RPMI7951 (cell line): ENCODE measurements at places on chromosomes 7 and 10. TPM values are rescaled to one million over a fixed set of nuclear protein-coding genes. Genes with fewer than 3 reads are reported as not detected.

DNA sequence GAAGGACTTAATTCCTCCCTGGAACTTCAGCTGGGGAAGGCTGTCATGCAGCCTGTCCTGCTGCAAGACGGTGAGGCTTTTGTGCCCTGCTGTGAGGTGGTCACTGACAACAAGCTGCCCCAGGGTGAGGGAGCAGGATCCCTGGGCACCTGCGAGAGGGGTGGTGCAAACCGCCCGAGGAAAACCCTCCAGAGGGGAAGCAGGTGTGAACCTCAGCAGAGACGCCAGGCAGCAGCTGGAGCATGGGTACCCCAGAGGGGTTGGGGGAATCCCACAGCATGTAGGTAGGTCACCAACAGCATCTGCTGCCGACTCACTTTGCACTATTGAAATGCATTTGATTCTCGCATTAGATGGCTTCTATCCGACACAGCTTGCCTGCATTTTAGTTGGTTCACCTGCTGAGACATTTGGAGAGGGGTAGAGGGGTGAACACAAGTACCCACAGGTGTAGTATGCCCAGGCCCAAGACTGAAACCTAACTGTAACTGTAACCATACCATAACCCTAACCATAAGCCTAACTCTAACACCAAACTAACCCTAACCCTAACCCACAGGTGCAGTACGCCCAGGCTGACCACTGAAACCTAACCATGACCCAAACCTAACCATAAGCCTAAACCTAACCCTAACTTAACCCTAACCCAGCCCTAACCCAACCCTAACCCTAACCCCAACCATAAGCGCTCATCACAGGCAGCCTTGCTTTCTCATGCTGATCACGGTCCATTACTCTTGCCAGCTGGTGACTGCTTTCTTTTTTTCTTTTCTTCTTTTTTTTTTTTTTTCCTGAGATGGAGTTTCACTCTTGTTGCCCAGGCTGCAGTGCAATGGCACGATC, 85.9 kb downstream of the ELFN1 start:
- no peak for DNase-seq

DNA sequence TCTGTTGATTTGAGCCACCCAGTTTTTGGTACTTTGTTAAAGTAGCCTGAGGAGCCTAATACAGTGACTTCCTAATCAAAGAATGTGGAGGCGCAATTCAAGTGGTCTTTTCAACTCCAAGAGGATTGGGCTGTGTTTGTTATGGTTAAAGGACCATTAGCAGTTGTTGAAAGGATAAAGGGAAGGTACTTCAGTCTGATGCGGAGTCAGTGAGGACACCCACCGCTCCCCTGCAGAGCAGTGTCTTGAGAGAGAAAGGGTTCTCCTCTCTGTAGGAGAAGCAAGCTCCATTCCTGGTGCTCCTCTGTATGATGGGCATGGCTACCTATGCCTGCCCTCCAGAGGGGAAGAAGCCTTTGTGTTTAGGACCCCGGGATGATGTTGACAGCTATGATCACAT, 590.6 kb upstream of the C7orf33 start:
- DNase-seq, result no peak

DNA sequence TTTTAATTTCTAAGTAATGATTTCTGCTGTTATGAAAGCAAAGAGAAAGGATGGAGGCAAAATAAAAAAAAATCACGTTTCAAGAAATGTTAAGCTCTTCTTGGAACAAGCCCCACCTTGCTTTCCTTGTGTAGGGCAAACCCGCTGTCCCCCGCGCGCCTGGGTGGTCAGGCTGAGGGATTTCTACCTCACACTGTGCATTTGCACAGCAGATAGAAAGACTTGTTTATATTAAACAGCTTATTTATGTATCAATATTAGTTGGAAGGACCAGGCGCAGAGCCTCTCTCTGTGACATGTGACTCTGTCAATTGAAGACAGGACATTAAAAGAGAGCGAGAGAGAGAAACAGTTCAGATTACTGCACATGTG, 2.4 kb downstream of the ADRB1 start:
- no peak for DNase-seq

GRCh38 chr10:127278001-127278400, 81.6 kb upstream of the INSYN2A start:
- DNase-seq, result no peak

PTPN20 gene
- total RNA-seq, result 2.1 and 4.9 TPM in 2 replicates

DNA sequence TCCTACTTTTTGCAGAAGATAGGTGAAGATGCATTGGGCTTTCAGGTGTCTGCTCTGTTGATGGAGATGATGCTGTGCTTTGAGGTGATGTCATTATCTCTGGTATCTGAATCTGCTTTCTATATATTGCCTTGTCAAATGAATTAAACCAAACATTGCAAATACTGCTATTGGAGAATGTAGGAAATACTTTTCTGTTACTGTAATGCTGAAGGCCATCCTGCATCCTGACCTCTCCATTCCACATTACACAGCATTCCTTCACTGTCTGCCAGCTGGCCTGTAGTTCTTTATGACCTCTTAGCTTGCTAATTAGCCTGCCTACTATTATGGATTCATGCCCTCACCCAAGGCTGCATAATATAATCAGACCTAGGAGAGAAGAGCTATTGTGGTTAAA, 73.2 kb downstream of the VCL start:
- DNase-seq, result peak; percentile 64

DNA sequence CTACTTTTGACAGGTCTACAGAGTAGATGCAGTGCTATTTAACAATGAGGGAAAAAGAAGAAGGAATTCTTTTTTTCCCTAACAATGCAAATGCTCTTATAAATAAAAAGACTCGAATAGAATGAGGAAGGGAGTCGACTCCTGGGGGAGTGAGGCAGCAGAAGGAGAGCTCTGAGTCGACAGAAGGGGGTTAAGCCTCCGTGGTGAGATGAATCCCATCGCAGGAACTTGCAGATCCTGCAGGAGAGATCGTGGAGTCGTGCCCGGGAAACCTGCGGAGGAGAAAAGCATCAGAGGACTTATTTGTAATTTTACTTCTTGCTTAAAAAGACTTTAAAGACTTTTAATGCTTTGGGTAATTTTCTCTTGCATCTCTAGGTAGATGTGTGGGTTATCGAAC, 17.4 kb downstream of the ITIH2 start:
- DNase-seq, result no peak

- DNase-seq, result no peak
These were observed 228.0 kb downstream of the ELMO1 start for GRCh38 chr7:37220664-37221063.

GRCh38 chr10:94197241-94197640, 165.5 kb downstream of the NOC3L start:
- no peak for DNase-seq

DNA sequence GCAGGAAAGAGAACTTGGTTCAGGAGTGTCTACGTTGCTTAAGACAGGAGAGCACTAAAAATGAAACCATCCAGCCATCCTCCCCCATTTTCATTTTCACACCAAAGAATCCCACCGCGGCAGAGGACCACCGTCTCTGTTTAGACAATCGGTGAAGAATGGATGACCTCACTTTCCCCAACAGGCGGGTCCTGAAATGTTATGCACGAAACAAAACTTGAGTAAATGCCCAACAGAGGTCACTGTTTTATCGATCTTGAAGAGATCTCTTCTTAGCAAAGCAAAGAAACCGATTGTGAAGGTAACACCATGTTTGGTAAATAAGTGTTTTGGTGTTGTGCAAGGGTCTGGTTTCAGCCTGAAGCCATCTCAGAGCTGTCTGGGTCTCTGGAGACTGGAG, 1.4 kb upstream of the IL6 start:
- DNase-seq, result peak; percentile 76

GRCh38 chr7:32318300-32319011, 171.7 kb downstream of the LSM5 start:
- DNase-seq, result no peak

DNA sequence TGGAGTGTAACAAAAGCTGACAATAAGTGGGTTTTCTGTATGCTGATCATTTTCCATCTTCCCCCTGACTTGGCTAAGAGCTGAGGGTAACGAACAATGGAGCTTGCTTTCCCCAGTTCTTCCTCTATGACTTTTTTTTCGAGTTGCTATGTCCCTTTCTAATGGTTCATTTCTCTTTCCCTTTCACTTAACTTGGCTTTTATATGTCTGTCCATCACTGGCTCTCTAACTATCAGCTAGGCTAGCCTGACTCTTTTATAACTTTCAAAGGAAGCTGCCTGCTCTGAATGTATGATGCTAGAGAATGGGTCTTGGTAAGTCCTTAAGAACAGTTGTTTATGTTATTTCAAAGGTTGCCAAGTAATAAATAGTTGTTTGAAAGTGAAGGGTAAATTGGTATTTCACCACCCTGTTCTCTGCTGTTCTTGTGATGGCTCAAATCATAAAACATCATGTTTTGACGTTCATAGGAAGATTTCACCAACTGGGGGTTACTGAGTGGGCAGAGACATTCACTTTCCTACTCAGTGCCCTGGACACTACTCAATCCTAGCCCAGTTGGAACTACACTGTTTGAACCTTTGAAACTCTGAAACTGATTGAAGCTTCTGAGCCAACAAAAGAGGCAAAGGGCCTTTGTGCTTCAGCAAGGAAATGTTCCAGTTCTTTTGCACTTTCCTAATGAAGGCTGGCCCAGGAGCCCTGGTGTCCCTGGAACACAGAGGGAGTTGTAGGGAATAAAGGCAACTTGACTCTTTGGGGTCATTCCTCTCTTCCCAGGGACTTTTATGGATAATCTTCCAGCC, 85.4 kb upstream of the PHYHIPL start:
- DNase-seq, result no peak

DNA sequence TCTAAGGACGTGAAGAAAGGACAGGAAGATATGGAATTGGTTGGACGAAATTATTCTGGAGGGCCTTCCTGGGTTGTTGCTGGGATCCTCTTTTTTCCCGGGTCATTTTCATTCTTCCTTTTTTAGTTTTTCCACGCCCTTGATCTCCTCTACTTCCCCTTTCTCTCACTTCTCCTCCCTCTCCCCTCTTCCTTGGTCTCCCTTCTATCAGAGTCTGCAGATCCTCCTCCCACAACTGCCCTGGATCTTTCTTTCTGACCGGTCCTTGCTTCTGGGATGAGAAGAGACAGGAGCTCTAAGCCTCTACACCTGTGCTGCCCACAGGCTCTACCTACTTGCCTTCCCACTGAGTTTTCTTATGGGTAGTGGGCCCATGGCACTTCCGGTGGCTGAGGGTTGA, 103.7 kb upstream of the RELN start:
- no peak for DNase-seq

GRCh38 chr7:44104860-44105771, 971 bp downstream of the AEBP1 start:
- DNase-seq, result peak; percentile 74

DNA sequence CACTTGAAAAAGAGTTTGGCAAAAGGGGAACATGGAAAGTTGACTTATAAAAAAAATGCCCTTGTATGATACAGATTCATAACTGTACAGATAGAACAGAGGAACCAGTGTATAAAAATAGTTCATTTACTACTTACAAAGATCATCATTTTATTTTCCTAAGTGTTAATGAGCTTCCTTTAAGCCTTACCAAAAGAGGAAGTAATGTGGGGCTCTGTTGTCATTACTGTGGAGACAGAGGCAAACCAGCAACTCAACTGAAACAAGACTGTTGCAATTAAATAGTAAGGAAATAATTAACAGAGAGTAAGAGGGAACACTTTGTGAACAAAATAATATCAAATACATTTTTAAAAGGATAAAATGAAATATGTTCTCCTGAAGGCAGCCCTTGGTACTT, 526.2 kb upstream of the ADARB2 start:
- DNase-seq, result no peak

STEAP1B gene
- total RNA-seq, result 78.6 and 89.9 TPM in 2 replicates
